ENCODE measurements at places on chromosomes 2 and 18. TPM values are rescaled to one million over a fixed set of nuclear protein-coding genes. Genes with fewer than 3 reads are reported as not detected.

DNA sequence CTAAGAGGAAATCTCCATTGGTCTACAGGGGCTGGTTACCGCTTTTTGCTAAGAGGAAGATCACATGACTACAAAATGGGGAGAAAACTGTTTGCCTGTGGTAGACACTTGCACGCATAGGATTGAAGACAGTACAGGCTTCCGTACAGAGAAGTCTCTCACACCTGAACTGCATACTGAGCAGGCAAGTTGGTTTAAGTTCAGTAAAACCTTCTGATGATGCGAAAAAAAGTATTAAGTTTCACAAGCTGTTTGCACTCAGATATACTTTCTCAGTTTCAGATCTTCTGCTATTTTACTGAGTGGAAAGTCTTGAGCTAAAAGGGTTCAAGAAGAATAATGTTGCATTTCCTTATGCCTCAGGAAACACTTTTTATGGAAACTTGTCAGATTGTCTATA is 292.2 kb upstream of the MC4R start:
- DNase-seq: no peak

DNA sequence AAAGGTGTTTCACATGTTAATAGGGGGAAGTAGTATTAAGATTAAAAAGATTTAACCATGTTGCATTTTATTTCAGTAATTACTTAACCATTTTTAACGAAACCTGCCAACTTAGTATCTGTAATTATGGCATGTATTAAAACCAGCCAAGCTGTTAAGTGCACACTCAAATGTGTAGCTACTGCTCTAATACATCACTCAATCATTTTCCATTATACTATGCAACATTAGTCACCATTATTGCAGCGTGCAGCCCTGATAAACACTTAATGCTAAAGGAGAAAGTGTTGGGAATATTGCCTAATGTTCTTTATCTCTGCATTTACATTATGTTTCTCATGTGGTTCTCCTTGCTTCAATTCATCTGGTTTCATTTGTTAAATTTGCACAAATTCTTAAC is 745.9 kb upstream of the FAM98A start:
- DNase-seq: no peak

DNA sequence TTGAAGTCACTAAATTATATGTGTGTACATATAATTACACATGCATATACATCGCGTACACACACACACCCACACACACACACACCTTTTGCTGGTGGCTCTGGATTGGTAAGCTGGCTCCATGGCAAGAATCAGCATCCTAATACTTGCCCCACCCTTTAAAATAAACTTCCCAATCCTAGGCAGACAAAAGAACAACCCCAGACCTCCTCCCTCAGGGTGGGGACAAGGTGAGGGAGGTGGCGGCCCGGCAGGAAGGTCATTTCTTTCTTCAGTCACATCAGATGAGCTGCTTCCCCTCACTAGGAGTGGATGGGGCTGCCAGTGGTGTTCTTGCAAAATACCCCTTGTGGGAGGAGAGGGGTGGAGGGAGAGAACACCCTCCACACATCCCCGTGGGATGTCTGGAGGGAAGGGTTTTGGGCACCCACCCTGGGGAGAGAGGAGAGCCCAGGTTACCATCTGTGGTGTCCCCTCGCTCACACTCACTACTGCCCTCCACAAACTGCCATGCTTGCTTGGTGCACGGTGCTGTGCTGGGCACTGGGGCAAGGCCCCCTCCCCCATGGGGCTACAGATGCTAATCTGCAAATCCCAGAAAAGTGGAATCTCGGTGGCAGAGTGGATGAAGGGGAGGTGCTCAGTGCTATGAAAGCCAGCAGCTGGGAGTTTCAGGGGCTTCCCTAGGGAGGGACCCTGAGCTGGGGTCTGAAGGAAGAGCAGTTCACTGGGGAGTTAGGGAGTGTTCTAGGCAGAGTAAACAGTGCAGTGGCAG is 64.0 kb downstream of the ODC1 start:
- DNase-seq: no peak

- no peak for DNase-seq
These were observed 46.8 kb upstream of the SMIM21 start for GRCh38 chr18:75474332-75474731.

GRCh38 chr2:69934614-69934908 is 19.7 kb downstream of the MXD1 start:
- DNase-seq: no peak

DNA sequence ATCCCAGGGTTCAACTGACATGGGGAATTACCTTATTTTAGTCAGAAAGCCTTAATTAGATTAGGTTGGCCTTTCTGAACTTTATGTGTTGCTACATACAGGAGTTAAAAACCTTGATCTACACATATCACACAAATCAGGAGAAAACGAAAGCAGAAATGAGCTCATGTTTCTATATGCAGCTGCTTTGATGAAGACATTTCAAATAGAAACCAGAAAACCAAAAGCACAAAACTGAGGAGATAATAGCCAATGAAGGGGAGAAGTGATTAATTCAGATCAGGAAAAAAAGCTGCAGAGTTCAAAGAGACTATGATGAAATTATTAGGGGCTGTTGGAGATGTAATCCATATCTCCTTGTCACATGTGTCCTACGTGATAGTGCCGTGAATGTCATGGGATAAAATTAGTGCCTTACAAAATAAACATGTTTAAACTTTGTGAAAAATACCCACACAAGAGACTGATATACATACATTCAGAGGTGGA is 255.0 kb downstream of the CAMKMT start:
- DNase-seq: no peak

DNA sequence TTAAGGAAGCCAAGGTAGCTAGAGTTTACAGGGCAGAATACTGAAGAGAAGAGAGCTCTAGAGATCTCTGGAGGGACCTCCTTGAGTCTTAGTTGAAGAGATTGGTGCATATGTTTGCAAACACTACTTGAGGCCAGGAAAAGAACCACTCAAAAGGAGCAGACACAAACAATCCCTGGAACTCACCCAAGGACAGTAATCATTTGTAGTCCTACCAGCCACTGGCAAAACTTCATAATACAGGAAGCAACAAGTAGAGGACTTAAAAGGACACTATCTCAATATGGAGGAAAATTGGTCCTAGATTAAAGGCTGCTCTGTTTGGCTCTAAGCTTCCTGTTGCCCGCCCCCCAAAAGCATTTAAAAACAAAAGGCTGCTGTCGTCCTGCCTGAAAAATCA is 46.9 kb upstream of the UBXN4 start:
- no peak for DNase-seq

- no peak for DNase-seq
These were observed 1134.9 kb upstream of the FAM98A start for GRCh38 chr2:34734042-34734441.

- no peak for DNase-seq
These were observed 22.8 kb upstream of the HES6 start for GRCh38 chr2:238262496-238263122.

- DNase-seq: no peak
These were observed 584.8 kb downstream of the MBD2 start for GRCh38 chr18:53639687-53640086.

DNA sequence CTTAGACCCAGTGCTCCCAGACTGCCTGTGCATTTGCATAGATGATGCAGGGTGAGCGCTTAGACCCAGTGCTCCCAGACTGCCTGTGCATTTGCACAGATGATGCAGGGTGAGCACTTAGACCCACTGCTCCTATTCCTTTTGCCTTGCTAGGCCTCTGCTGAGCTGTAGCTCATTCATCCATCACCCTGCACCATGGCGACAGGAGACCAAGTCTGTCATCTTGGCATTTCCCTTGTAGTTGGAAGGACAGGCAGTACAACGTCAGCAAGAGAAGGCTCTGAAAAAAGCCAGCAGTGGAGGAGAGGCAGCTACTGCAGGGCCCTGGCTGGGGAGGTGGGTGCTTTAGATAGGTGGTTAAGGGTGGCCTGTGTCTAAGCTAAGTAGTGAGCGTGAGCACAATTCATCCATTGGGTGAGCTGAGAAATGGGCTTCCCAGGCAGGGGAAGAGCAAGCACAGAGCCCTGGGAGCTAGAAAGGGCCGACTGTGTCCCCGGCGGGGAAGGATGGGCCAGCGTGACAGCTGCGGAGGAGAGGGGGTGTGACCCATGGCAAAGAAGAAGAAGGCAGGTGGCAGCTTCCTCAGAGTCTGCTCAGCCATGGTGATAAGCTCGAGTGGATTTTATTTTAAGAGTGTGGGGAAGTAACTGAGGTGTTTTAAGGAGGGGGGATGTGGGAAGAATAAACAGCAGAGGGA is 108.8 kb downstream of the LPIN1 start:
- no peak for DNase-seq

- no peak for DNase-seq
These were observed 4.9 kb downstream of the AAK1 start for GRCh38 chr2:69638630-69639029.

DNA sequence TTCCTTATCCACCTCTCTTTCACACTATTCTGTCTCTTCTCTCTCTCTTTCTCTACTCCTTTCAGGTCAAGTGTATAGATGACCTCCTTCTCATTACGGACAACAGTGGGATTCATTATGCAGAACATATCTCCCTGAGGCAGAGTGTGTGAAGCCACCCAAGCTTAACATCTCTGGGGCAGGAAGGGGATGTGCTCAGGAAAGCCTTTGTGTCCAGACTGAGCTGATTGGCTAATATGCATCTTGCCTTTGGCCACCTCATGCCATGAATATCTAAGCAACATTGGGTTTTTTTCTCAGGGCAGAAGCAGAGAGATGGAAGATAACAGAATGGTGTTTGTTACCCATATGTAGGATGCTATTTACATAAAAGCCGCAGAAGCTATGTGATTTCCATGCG is 211.4 kb upstream of the LRRTM1 start:
- no peak for DNase-seq

GRCh38 chr2:222174450-222174849 is 124.3 kb downstream of the PAX3 start:
- peak; percentile 4 for DNase-seq

- no peak for DNase-seq
These were observed 50.5 kb downstream of the USP37 start for GRCh38 chr2:218517434-218518206.

GRCh38 chr2:64120928-64121327 is 23.3 kb downstream of the PELI1 start:
- peak; percentile 83 for DNase-seq

DNA sequence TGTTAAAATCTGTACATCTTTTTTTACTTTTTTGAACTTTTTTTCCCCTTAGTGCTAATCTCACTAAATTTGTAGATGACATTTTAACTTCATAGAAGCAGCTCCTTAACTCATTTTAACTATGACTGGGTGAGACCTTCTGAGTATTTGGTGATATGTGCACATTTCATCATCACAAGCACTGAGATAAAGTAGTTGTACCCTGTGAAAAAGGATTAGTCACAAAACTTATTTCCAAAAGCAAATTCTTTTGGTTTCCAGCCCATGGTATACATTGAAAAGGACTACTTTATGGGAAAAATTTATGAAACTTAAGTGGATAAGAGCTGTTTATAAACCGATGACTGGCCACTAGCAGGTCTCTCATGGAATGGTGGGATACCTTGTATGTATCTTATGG is 581.5 kb downstream of the PLCL1 start:
- no peak for DNase-seq

GRCh38 chr2:100350661-100351185 is 28.4 kb upstream of the LONRF2 start:
- DNase-seq: no peak

GRCh38 chr2:221494556-221494955 is 77.5 kb downstream of the EPHA4 start:
- DNase-seq: peak; percentile 51

- DNase-seq: no peak
These were observed 93.0 kb upstream of the CTDP1 start for GRCh38 chr18:79586436-79587225.

DNA sequence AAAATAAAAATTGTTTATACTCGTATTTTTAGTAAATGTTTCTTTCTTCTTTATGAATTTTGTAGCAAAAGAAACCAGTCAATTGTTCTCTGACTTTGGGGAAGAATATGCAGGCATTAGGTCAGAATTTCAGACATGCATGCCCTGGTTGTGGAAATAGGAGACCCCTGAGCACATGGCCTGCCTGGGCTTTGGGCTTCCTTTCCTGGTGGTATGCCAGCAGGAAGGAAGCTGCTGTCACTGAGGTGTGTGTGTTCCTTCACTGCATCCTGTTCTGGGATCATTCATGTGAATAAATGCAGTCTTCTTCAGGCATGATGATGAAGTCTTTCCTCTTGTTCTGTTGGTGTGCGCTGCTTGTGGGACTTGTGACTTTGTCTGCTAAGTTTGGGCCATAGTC is 920.2 kb upstream of the VRK2 start:
- no peak for DNase-seq

RGPD4 gene
- total RNA-seq: not detected

POTEE gene
- not detected for total RNA-seq

SGPP2 gene
- 9.7 TPM for total RNA-seq

DIPK1C gene
- not detected for total RNA-seq

HAAO gene
- total RNA-seq: not detected

RFTN2 gene
- total RNA-seq: under 0.01 TPM

GNLY gene
- total RNA-seq: not detected

BBS5 gene
- total RNA-seq: 1.3 TPM

L3MBTL4 gene
- 1.0 TPM for total RNA-seq

DNER gene
- 1.8 TPM for total RNA-seq

All from bronchial epithelial cell (primary cell).